Pulmonary artery endothelial cell (primary cell): ENCODE measurements at places on chromosomes 13 and 19.
A peak's percentile ranks its signal among the peaks of the same experiment; 100 is the strongest.

DNA sequence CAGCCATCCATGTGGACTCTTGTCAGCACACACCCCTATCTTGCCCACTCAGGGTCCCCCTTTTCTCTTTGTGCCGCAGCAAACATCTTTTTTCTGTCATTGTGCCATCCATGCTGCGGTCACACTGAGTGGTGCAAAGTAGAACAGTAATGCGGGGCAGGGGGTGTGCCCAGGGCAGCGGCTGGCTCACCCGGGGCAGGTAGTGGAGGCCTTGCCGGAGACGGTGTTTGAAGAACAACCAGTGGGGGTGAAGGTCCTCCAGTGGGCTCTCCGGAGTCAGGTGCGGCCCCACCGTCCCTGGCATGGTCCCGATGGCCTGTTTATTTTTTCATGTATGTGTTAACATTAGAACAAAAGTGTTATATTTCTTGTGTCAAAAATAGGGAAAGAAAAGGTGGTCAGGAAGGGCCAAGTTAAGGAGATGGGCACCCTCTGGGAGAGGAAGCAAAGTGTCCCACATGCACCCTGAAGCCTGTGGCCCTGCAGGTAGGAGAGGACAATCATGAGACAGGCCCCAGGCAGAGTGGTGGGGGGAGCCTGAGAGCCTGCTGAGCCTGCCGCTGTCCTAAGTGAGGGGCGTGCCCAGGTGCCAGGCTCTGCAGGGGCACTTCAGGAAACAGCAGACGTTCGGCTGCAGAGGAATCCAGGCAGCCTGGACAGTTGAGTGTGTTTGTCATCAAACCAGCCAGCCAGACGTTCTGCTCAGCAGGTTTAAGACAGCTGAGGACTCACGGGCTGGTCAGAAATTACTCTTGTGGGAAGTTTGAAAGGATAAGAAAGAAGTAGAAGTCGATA, 12.3 kb downstream of the TSSK6 start:
- no peak for DNase-seq

GRCh38 chr13:107475753-107476453, 739.4 kb downstream of the LIG4 start:
- DNase-seq: no peak

DNA sequence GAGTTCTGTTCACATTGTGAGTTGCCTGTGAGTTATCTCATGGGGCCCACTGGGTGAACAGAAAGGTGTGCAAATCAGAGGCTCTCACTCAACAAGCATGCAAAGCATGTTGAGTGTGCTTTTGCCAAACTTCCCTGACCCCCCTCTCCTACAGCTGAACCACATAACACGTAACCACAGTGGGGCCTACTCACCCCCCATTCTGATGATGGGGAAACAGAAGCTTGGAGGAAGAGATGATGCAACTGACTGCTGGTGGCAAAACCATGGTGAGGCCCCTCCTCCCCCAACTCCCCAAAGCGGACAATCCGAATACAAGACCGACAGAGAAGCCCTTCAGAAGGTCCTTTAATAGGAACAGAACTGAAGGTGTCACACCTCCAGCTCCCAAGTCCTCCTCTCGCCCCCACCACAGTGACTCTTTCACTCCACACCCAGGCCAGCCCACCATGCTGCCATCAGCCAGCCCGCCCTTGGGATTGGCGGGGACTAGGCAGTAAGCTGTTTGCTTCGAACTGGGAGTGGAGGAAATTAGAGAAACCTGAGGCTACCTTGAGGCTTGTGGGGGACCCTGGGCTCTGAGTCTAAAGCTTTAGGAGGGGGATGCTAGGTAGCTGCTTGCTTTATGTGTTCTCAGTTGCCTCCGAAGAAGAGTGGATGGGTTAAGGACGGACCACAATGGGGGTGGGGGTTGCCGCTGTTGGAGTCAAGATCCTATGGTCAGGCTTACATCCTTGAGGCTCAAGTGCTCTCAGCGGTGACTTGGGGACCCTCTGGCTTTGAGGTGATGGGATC, 3.8 kb downstream of the ZNF784 start:
- DNase-seq: no peak

DNA sequence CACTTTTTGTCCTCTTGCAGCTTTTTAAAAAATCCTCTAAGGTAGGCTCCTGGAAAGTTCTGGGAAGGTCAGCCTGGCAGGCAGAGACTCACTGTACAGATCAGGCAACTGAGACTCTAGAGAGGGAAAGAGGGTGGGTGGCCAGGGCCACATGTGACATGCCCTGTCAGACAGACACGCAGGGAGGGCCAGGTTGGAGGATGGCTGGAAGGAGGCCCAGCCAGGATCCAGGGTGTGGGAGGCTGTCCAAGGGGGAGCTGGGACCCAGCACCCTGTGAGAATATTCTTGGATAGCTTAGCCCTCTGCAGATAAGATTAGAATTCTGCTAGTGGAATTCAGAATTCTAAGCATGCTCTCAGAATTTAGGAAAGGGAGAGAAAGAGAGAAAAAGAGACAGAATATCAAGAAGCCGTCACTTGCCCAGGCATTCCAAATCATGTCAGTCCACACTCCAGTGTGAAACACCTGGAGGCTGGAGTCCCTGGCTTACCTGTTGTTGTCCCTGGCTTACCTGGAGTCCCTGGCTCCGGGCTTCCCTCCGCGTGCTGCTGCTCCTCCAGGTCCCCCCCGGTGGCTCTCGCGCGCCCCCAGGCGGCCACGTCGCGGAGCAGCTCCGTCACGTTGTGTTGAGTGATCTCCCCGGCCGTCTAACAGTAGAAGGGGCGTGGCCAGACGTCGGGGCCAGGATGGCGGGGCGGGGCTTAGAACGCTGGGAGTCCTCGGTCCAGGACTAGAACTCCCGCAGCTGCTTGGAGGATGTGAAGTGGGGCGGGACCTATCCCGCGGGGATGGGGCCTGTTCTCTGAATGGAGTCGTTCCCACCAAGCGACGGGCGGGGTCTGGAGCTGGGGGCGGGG, 2.8 kb upstream of the TNNI3 start:
- peak; percentile 44 for DNase-seq
